ENCODE measurements at places on chromosomes 13 and 19.

DNA sequence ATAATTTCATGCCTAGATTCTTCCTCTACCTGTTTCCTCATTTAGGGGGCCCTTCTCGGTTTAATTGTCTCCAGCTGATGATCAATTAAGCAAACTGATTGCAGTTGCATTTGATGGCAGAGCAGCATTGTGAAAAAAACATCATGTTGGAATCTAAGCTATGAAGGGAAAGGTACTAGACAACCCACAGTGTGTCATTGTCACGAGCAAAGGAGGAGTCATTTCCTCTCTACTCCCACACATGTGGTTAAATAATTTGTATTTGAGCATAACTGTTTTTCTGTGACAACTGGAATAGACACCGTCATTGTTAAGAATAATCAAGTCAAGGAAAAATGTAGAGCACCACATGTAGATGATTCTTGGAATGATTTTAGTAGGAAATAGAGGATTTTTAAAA lies 240.3 kb downstream of the DCT start:
- DNase-seq = no peak

DNA sequence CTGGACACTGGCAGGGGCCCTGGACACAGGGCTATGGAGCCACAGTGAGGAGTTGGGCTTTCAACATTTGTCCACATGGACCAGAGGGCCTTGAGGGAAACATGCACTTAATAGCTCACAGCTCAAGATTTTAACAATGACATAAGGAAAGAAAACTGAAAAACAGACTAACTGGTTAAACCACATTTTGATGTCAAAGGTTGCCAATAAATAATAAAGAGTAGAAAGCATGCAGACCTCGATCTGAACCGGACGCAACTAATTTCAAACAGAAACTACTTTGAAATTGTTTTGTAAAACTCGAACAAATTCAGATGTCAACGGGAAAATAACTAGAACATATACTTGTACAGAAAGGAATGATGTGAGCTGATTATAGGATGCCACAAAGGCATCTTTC lies 15.5 kb upstream of the ZNF888 start:
- no peak for DNase-seq

DNA sequence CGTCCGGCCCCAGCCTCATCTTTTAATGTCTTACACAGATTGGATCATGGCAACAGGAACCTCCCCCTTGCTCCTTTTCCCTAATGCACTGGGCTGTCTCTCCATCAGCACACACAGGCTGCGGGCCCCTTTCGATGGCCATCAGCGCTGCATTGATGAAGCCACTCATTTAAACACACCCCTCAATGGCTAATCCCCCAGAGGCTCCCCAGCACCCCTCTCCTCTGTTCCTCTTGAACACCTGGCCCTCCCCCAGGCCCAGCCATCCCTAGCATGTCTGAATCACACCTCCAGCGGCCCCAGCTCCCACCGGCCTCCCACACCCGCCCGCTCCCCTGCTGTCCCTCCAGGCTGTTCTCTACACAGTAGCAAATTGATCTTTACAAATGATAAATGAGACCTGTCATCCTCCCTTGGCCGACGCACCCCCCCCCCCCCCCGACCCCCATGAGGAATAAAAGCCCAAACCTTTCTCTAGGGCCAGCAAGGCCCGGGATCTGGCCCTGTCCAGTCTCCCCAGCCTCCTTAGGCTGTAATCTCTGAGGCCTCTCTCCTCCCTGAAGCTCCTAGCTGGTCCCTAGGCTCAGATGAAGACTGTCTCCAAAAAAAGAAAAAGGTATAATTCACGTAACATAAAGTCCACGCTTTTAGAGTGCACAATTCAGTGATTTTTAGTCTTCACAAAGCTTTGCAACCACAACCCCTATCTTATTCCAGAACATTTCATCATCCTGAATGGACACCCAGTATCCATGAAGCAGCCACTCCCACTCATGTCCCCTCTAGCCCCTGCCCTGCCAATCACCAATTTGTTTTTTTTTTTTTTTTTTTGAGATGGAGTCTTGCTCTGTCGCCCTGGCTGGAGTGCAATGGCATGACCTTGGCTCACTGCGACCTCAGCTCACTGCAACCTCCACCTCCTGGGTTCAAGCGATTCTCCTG lies 7.4 kb downstream of the RPL28 start:
- no peak for DNase-seq

DNA sequence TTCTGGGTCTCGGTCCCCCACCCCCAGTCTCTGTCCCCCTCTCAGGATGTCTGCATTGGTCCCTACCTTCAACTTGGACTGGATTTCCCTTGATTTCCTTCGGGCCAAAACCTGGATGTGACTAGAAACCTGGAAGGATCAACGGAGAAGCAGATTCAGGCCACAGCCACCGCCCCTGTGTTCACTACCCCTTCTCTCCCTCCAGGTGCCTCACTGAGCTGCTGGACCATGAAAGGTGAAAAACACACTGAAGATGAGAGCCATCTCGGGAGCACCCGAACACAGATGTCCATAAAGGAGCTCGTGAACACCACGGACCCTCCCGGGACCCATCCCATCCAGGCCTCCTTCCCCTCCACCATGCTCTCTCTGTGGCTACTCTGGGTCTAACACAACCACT lies 5.0 kb downstream of the TEAD2 start:
- DNase-seq = no peak

- no peak for DNase-seq
These were observed 6.1 kb upstream of the IFNL4 start for GRCh38 chr19:39254531-39255345.

GRCh38 chr19:4639531-4640246 lies 373 bp downstream of the TNFAIP8L1 start:
- no peak for DNase-seq

DNA sequence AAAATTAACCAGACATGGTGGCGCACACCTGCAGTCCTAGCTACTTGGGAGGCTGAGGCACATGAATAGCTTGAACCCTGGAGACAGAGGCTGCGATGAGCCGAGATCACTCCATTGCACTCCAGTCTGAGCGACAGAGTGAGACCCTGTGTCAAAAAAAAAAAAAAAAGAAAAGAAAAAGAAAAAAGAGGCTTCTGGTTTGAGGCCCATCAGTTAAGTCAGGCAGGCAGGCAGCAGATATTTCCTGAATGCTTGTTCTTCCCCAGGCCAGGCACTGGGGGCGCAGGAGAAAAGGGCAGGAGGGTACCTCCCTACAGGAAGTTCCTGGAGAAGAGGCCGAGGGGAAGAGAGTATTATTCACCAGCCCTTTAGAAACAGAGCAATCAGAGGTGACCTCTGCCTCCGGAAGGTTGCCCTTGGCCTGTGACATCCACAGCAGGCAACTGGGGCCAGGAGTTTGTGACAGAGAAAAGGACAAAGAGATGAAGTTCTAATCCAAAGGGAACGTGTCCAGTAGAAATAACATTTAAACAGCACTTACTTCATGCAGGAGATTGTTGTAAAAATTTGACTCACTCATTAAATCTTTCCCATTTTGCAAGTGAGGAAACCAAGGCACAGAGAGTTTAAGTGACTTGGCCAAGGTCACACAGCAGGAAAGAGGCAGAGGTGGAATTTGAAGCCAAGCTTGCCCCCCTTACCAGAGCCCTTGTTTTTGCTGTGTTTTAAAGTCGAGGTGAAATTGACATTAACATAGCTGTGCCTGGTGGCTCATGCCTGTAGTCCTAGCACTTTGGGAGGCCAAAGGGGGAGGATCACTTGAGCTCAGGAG lies 4.3 kb upstream of the RLN3 start:
- DNase-seq = peak; percentile 58

GRCh38 chr19:48629297-48629598 lies 7.9 kb downstream of the DBP start:
- no peak for DNase-seq

DNA sequence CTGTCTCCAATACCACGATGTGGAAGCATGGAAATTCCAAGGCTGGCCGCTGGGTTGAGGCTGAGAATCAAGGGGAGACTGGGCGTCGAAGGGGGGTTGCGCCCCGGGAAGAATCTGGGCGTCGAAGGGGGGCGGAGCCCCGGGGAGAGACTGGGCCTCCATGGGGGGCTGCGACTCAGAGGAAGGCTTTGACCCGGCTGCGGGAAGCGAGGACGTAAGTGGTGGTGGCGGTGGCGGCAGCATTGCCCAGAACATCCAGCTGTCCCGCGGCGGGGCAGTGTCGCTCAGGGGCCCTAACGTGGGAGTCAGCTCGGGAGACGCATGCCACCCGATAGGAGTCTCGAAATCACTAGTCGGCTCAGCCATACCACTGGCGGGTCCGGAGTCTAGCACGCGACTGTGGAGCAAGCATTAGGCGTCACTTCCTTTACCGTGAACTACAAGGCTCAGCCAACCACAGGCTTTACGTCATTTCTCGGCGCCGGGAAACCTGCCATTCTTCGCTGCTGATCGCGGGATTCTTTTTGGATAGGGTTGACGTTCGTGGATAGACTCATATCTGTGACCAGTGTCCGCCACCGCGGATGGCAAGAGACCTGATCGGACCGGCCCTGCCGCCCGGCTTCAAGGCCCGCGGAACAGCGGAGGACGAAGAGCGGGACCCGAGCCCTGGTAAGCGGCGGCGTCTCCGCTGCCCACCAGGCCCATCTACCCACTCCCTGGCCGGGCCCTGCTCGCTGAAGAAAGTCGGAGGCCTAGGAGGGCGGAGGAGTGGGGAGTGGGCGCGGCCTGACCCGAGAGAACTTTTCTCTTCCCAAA lies at the start of the genes GPALPP1 and NUFIP1:
Gene GPALPP1, plus strand, starts transcription at position 468 of the 819 bp plus-strand sequence. Its CDS starts 117 bp downstream, at position 585.
Gene NUFIP1, minus strand, starts transcription at position 401 of the 819 bp plus-strand sequence. Its CDS starts 35 bp downstream, at position 366.
- DNase-seq = peak; percentile 92

- no peak for DNase-seq
These were observed 115.4 kb upstream of the TMTC4 start for GRCh38 chr13:100789968-100790367.

DNA sequence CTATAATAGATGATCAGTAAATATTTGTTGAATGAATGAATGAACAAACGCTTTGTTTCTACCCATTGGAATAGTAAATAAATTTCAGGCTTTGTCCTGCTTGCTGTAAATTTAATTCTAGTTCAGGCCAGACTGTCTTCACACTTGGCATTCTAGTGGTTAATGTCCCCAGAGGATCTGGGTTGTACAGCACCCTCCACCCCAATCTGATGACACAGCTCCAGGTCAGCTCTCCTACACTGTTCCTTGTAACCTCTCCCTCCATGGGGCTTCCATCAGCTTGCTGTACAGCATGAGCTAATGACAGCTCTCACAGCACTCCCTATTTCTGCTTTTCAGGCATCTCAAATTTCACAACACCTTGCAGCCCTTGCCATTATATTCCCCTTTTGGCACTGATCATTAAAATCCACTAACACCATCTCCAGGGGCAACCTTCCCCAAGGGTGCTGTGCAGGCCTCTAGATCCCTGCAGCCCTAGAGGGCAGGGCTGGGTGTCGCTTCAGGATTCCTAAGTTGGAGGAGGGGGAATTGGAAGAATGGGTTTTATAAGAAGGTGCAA lies 12.7 kb upstream of the KL start:
- no peak for DNase-seq

- no peak for DNase-seq
These were observed 3.3 kb upstream of the RDH13 start for GRCh38 chr19:55066107-55066709.

- DNase-seq = no peak
These were observed 150.6 kb downstream of the GPC6 start for GRCh38 chr13:93377196-93377595.

GRCh38 chr19:45782162-45782691 lies at the start of gene DMPK:
Gene DMPK (minus strand): TSS chr19:45782490. CDS start chr19:45782352, 138 bp downstream.
- no peak for DNase-seq

DNA sequence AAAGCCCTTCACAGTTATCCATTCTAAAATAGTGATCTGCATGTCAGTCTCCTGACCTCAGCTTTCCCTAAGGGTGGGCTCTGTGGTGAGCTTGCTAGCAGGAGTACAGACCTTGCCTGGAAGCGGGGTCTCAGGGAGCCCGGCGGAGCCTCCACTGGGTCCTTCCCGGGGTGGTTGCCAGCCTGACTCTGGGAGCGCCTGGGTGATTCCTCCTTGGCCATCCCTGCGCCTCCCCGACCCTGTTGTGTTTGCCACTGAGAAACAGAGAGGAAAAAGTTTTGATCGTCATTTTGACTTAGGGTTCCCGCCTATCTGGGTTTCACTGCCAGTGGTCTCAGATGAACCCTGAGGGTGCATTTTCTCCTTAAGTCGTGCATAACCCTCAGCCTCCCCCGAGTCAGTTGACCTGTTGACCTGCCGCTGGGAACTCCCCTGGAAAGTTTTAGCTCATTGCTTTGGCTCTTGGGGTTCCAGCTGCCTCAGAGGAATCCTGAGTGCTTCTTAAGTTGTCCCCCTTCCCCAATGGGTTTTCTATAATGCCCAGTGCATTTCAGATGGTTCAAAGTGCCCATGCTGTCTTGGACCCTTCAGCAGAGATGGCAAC lies 117.8 kb downstream of the RAB20 start:
- no peak for DNase-seq

- no peak for DNase-seq
These were observed 6.8 kb downstream of the DCUN1D2 start for GRCh38 chr13:113483504-113484293.

- DNase-seq = no peak
These were observed 21.2 kb downstream of the PGPEP1 start for GRCh38 chr19:18361646-18362045.

DNA sequence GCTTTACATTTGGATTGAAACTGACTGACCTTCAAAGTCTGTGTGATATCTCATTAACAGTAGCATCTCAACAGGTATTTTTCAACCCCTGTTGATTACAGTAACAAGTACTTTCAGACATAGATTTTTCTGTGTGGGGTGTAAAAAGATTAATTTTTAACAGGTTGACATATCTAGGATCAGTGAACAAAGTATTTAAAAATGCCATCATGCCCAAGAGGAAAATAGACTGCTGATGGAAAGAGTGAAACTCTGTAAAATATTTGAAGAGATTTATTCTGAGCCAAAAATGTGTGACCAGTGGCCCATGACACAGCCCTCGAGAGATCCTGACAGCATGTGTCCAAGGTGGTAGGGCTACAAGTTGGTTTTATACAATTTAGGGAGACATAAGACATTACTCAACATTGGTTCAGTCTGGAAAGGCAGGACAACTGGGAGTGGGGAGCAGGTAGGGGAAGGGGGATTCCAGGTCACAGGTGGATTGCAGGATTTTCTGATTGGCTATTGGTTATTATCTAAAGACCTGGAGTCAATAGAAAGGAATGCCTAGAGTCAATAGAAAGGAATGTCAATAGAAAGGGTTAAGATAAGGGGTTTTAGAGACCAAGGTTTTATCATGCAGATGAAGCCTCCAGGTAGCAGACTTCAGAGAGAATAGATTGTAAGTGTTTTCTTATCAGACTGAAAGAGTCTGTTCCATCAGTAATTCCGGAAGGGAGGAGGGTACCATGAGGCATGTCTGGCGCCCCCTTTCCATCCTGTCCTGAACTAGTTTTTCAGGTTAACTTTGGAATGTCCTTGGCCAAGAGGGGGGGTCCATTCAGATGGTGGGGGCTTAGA lies 29.1 kb downstream of the TNFRSF19 start:
- DNase-seq = no peak

DNA sequence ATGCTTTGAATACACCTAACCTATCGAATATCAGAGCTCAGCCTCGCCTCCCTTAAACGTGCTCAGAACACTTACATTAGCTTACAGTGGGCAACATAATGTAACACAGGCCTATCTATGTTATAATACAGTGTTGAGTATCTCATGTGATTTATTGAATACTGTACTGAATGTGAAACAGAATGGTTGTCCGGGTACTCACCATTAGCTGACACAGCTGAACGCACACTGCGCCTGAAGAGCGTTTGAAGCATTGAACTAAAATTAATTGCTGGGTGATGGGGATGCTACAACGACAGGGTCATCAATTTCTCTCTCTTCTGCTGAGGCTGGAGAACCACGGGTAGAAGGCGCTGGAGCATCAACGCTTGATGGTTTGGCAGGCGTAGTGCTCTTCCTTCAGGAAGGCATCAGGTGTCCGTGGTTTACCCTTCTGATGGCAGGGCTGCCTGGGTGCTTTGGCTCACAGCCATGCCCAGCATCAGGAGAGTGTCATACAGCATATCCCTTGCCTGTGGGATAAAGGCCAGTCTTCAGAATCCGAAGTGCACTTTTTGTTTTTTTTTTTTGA lies 46.9 kb upstream of the UBE2L5 start:
- DNase-seq = no peak

All from A549 (cell line).